Substantia nigra (tissue), 51 donors: ENCODE measurements at places on chromosomes 7 and 10.

DNA sequence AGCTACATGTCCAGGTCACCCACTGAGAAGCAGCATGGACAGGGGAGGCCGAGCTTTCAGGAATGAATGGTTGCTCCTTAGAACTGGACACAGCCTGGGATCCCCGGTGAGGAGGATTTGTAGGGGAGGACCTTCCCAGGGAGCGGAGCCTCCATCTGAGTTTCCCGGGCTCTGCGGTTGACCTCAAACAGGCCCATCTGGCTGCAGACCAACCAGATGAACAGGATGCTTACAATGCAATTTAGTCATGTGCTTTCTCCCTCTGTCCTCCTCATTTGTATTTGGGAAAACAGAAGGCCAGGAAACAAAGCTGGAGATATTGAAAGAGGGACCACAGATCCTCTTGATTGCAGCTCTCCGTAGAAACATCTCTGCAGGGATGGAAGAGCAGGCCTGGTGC, 104.8 kb downstream of the EMX2 start:
- DNase-seq, result no peak

GRCh38 chr7:29555061-29555460, 8.6 kb upstream of the PRR15 start:
- DNase-seq, result no peak

- DNase-seq, result no peak
Observed at GRCh38 chr7:7996568-7996967, 28.0 kb downstream of the GLCCI1 start.

DNA sequence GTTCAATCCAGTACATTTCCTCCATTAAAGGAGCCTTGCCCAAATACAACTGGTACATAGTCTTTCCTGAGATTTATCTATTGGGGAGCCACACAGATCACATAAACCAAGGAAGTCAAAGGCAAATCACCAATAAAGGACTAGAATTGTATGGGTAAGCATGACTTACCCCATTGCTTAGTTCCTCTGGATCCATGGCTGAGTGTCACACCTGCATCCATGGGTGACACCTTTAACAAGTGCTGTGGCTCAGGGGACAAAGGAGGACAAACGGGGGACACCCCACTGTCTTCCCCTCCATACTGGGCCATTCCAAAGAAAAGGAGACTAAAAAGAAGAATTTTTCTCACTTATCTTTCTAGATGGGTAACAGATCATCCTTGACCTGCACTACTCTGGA, 30.4 kb downstream of the ZNF92 start:
- DNase-seq, result no peak

DNA sequence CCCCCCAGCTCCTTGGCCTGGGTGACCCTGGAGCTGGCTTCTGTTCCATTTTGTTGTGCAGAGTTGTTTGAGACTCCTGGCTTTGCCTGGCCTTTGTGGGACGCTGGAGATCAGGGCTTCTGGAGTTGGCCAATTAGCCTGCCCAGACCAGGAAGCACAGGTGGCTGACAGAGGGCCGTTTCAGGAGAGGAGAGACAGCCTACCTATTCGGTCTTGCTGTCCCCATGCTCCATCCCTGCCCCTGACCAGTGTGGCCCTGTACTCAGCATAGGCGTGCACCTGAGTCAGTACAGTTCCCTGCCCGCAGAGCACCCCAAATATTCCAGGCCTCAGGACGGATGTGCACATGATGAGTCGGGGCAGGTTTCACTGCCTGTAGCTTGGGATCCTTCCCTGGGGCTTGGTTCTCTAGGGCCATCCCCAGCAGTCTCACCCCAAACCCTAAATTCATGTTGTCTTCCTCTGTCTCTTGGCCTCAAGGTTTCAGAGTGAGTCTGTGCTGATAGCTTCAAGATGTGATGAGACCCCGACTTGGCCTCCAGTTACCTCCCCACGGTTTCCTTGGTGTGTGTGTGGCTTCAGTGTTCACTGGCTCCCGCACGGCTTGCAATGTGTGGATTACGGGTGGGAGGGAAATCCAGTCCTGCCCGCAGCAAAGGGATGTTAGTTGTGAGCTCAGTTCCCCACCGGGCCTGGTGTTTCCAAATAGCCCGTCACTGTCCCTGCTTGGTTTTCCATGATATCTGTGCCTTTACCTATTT, 44.7 kb downstream of the HTRA1 start:
- no peak for DNase-seq

GRCh38 chr7:39709029-39709428, 85.7 kb downstream of the RALA start:
- no peak for DNase-seq

DNA sequence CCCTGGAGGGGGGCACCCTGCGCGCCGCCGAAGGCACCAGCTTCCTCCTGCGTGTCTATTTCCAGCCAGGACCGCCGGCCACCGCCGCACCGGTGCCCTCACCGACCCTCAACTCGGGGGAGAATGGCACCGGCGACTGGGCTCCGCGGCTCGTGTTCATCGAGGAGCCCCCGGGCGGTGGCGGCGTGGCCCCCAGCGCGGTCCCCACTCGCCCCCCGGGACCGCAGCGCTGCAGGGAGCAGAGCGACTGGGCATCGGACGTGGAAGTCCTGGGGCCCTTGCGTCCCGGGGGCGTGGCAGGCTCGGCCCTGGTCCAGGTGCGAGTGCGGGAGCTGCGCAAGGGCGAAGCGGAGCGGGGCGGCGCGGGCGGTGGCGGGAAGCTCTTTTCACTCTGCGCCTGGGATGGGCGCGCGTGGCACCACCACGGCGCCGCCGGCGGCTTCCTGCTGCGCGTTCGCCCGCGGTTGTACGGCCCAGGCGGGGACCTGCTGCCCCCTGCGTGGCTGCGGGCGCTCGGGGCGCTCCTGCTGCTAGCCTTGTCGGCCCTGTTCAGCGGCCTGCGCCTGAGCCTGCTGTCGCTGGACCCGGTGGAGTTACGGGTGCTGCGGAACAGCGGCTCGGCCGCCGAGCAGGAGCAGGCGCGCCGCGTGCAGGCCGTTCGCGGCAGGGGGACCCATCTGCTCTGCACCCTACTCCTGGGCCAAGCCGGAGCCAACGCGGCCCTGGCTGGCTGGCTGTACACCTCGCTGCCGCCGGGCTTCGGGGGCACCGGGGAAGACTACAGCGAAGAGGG, 594 bp downstream of the CNNM1 start:
- no peak for DNase-seq

DNA sequence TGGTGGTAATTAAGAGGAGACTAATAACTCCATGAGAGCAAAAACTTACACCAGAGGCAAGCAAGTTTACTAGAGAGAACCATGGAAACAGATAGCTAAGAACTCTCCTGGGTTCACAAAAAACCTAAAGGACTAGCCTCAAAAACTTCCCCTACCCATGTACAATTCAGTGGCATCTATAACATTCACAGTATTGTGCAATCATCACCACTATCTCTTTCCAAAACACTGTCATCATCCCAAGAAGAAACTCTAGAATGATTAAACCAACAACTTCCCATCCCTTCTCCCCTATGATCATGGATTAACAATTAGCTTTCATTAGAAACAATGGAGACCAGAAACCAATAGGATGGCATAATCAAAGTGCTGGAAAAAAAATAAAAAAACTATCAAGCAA, 1038.3 kb downstream of the LRMDA start:
- no peak for DNase-seq

GRCh38 chr7:151595702-151596350, 76.1 kb upstream of the RHEB start:
- DNase-seq, result no peak

- DNase-seq, result no peak
Observed at GRCh38 chr7:81721437-81721836, 48.4 kb downstream of the HGF start.

GRCh38 chr10:102675666-102676533, 31.6 kb downstream of the TRIM8 start:
- DNase-seq, result no peak

DNA sequence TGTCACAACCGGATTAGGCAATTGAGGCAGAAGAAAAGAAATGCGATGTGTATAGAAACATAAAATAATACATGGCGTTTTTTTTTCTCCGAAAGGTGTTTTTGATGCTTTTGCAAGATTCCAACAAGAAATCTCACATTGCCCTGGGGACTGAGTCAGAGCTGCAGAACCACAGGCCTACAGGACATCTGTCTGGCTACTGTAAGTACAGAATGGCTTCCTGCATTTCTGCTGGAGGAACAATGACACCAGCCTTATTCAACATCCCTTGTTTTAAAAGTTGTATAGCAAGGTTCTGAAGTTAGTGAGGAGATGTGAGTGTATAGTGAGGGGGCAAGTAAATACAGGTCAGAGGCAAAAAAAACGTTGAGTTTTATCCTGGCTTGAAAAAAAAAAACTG, 256.4 kb downstream of the ABCA13 start:
- DNase-seq, result no peak

DNA sequence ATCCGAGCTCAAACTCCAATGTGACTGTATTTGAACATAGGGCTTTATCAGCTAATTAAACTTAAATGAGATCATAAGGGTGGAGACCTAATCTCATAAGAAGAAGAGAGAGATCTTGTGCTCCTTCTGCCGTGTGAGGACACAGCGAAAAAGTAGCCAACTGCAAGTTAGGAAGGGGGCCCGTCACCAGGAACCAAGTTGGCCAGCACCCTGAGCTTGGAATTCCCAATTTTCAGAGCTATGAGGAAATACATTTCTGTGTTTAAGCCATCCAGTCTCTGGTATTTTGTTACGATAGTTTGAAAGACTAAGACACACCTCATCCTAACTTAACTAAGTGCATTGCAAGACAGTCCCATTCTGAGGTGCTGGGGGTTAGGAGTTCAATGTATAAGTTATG, 14.1 kb upstream of the WDR86 start:
- no peak for DNase-seq

DNA sequence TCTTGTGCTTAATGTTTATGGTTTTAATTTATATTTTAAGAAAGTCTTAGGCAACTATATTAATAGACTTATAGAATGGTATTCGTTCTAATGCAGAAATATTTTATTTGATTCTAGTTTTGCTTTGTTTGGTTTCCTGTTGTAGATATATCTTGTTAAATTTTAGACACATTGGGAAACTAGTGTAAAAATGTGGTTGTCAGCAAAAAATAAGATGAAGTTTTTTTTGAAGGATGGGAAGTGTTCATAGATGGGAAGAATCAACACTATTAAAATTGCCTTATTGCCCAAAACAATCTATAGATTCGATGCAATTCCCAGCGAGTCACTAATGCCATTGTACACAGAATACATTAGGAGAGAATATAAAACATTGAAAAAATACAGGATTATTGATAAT, 278.9 kb downstream of the ZWINT start:
- DNase-seq, result no peak

GRCh38 chr7:27670676-27671075, 8.0 kb upstream of the HIBADH start:
- no peak for DNase-seq

- DNase-seq, result no peak
Observed at GRCh38 chr10:60280475-60280874, 109.2 kb downstream of the ANK3 start.

- no peak for DNase-seq
Observed at GRCh38 chr7:12290761-12291160, 79.7 kb downstream of the TMEM106B start.

- no peak for DNase-seq
Observed at GRCh38 chr10:52769966-52770365, 2.6 kb downstream of the MBL2 start.

DNA sequence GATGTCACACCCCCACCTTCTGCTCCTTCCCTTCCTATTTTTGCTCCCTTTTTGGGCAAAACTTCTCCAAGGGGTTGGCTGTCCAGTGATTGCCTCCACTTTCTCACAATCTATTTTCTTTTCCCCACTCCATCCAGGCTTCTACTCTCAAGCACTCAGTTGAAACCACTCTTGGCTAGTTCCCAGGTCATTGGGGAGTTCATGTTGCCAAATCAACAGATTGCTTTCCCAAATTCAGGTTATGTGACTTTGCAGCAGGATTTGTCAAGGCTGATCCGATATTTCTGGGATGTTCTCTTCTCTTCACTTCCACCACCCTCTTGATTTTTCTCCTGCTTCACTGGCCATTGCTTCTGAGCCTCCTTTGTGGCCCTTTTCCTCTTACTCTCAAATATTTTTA, 258.7 kb upstream of the SLC26A5 start:
- no peak for DNase-seq

- DNase-seq, result no peak
Observed at GRCh38 chr10:75407224-75407712, 5.7 kb upstream of the ZNF503 start.
